NCI-H446 treated with DMSO at 0.1 percent for 48 hours (cell line): ENCODE measurements at places on chromosomes 4 and X.

GRCh38 chr4:30836231-30836630 is 116.1 kb downstream of the PCDH7 start:
- no peak for DNase-seq

GRCh38 chr4:26596843-26597242 is 13.0 kb downstream of the TBC1D19 start:
- no peak for DNase-seq

- DNase-seq, result no peak
Observed at GRCh38 chr4:75089206-75089605, 156.3 kb downstream of the PARM1 start.

DNA sequence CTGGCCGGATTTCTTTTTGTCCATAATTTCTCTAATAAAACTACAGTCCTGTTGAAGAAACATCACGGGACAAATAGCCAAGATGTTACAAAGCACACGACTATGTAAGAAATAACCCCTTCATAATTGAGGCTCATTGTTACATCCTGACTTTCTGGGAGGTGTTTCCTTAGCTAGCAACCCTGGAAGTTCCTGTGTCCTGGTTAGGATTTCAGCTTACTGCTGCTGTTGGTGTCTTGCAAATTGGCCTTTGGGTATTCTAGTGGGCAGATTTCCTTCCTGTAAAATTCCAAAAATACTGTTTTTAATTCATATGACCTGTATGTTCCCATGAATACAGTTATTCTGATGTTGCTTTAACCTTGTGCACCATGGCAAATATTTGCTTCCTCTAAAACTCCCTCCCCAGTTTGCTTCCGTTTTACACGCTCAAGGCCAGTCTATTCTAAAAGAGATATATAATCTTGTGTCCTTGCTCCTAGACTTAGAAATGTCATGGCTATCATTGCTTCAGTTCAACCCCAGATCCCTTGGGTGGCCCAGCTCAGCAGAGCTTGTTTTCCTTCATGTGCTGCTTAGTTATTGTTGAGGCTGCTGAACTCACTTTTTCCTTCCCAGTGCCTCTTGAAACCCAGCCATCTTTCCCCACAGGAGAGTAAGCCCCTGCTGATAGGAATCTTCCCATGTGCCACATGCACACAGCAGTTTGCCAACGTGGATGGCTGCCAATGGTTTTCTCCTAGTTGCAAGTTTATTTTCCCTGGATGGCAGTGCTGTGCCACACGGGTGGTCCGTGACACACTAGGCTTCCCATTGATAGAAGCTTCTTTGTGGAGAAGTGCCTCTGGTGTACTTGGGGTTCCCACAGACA is 75.8 kb downstream of the TSPAN7 start:
- DNase-seq, result peak; percentile 81

DNA sequence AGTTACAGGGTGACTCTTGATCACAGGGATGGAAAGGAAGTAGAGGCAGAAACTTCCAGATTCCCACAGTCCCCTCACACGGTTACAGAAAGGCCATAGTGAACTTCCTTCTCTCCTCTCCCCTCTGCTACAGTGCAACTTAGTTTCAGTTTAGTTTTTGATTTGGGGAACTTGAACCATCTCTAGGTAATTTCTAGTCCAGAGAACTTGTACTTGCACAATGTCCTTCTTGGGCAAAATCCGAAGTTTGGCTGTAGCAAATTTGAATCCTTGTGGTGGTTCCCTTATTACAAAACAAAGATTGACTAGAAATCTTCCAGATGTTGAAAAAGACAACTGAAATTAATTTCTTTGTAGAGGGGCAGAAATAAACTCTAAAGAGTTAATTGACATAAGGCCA is 1.2 kb upstream of the BLTP1 start:
- no peak for DNase-seq

DNA sequence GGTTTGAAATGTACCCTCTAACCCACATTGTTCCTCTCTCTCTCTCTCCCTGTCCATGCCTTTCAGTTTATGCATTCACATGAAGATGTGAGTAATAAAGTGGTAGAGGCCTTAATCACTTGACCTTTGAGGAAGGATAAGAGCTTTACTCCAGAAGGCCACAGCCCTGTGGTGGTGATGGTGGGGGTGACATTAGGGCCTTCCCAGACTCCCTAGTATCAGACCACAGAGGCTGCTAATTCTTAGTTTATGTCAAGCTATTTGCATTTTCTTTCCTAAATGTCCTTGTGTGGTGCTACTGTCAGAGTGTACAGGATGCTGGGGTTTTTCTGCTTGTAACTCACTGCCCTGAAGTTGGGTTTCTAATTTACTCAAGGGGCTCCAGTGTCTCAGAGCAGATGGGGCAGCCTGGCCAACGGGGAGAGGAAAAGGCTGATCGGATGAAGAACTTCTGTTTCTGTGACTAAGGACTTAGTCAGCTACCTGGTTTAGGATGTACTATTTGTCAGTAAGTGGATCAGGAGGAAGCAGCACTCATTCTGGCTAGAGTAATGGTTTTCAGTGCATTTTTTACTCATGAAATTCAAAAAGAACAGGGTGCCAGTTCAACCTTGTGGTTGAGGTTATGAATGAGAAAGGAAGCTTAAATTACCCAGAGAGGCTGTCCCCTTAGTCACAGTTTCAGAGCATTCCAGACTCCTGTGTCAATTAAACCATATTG is 509.6 kb upstream of the DIPK2B start:
- no peak for DNase-seq

DNA sequence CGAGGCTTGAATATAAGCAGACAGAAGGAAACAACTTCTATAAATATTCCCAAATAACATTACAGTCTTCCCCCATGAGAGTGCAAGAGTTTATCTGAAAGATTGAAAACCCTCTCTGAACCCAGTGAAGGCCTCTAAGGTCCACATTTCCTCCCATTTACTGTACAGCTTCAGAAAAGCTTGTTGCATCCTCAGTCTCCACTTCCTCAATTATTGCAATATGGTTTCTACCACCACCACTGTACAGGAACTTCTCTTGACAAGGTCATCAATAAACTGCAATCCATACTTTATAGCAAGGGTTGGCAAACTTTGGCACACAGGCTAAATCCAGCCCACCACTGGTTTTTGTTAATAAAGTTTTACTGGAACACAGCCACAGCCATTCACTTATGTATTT is 239.0 kb downstream of the THOC2 start:
- DNase-seq, result no peak

GRCh38 chr4:40258627-40259026 is 61.8 kb downstream of the RHOH start:
- no peak for DNase-seq

- DNase-seq, result no peak
Observed at GRCh38 chr4:184980261-184980660, 38.0 kb upstream of the HELT start.

DNA sequence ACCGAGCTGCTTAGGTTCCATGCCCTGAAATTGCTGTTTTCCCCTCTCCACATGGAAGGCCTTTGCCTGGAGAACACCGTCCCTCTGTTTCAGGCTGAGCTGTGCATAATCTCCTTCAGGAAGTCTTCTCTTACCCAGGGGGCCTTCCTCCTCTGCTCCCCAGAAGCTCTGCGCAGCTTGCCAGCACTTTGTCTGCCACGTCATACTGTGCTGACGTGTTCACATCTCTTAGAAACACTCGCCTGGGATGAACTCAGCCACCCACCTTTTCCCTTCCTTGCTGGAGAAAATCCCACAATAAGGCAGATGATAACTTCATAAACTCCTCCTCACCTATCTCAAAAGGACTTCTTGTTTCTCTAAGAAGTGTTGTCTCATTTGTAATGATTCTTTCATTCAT is 110.7 kb downstream of the ARHGAP10 start:
- no peak for DNase-seq

GRCh38 chr4:168920441-168921065 is 89.5 kb downstream of the CBR4 start:
- DNase-seq, result no peak

DNA sequence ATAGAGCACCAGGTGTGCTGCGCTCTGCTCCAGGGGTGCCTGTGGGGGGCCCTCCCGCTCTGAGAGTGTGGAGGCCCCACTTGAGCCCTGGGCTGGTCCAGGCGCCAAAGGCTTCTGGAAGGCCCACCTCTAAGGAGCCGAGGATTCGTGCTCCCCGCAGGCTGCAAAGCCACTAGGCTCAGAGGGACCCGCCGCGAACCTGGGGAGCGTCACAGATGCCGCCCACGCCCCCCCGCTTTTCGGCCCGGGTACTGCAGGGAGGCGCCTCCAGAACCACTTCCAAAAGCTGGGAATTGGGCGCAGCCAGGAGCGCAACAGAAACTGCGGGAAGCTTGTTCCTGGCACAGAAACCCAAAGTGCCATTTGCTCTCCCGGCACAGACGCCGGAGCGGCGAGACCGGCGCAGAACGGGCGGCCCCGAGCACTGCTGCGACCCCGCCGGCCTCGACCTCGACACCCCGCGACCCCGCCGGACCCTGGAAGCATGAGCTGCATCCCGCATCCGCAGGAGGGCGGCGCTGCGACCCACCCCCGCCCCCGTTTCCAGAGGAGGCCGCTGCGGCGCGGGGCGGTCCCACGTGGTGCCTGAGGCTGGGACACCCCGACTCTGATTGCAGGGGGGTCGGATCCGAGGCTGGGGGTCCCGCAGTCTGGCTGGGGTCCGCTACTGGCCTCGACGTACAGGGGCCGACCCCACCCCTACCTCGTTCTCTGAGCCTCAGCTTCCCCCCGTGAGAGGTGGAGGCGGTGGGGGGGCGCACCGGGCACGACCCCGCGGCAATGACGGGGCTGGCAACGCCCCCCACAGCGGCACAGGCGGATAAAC is 30.8 kb downstream of the CPLX1 start:
- no peak for DNase-seq

GRCh38 chr4:66911880-66912279 is 633.4 kb downstream of the CENPC start:
- DNase-seq, result peak; percentile 75

DNA sequence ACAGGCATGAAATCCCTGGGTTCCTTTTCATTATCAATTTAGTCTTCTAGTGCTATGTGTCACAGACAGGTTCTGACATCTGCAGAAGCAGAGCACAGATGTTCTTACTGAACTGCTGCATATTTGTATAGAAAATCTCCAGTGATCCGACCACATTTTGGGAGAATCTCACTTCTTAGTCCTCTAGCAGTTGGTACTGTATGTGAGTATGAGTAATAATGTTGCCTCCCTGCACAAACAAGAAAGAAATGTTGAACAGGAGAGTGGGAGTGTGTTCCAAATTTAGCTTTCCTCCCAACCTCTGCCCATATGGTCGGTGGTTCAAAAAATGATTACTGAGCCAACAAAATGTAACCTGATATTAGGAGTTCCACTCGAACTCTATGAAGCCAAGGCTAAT is 165.3 kb upstream of the GPC4 start:
- peak; percentile 68 for DNase-seq

DNA sequence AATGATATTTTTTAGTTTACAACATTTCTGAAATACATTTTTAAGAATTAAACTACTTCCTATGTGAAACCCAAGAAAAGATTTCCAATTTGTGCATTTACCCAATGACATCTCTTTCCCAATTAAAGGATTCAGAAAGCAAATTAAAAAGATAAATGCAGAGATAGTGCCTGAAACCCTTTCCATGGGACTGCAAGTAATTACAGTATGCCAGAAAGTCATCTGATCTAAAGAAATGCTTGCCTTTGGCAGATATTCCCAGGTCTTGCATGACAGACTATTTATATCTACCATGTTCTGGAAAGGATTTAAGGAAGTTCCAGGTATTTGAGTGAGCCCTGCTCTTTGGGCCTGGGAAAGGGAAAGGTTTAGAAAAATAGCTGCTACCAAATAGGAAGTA is 41.6 kb upstream of the CXorf38 start:
- no peak for DNase-seq

DNA sequence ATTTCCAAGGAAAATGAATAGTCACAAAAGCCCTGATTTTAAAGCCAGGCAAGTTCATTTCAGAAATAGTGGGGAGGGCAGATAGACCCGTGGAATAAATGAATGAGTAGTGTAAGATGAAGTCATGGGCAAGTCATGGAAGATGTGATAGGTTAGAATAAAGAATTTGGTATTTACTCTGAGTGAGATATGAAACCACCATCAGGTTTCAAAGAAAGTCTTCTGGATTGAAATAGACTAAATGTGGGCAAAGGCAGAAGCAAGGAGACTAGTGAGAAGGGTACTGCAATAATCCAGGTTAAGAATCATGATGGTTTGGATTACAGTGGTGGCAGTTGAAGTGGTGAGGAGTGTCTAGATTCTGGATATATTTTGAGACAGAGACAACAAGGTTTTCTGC is 218.5 kb upstream of the AFF2 start:
- DNase-seq, result no peak

DNA sequence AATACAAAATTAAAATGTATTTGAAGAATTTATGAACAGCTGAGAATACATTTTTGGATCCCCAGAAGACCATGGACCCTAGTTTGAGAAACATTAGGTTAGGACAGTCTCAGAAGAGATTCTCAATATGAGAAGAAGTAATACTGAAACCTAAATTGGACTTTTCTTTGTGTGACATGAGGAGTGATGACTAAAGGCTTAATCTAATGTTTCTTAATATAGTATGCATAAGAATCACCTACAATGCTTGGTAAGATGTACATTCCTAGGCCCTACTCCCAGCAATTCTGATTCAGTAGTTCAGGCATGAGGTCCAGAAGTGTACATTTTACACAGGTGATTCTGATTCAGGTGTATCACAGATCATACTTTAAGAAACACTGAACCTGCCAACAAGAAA is 31.6 kb upstream of the HUWE1 start:
- no peak for DNase-seq

DNA sequence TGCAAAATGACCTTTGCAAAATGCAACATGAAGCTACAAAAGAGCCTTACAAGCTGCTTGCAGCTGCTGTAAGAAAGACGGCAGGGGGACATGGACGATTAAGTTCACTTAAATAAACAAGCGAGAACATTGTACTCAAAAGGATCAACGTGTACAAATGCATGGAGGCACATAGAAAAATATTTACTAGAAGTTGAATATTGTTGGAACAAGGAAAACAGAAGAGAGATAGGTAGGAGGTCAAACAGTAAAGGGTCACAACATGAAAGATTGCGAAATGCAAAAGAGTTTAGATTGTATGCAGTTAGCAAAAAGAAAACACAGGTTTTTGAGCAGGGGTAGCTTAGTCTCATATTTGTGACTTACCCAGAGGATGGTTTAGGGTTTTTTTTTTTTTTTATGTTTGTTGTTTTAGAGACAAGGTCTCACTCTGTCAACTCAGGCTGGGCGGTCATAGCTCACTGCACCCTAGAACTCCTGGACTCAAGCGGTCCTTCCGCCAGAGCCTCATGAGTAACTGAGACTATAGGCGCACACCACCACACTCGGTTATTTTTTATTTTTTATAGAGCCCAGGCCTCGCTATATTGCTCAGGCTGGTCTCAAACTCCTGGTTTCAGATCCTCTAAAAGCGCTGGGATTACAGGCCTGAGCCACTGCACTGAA is 1.4 kb upstream of the PHF8 start:
- DNase-seq, result no peak

DNA sequence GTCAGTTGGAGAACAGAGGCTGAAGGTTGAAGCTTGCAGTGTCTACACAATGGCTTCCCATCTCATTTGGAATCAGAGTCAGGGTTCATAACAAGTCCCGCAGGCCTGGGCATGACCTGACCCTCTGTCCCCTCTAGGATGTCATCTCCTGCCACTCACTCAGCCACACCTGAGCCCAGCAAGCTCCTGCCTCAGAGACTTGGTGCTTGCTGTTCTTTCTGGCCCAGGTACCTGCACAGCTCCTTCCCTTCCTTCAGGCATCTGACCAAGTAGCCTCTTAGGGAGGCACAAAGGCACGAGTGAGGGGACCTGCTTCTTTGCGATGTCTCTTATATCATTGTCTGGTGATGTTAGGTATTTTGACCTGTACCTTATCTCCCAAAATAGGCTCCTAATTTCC is 9.0 kb downstream of the ZBTB49 start:
- no peak for DNase-seq

GRCh38 chrX:103739421-103739820 is 28.7 kb downstream of the TMEM31 start:
- no peak for DNase-seq
